ENCODE measurements at places on chromosomes 1 and 21.

- no peak for DNase-seq
Measured at GRCh38 chr1:226066415-226067078, 4.0 kb downstream of the H3-3A start.

GRCh38 chr1:112673592-112674439 lies 643 bp upstream of the MOV10 start:
- DNase-seq = peak; percentile 58

DNA sequence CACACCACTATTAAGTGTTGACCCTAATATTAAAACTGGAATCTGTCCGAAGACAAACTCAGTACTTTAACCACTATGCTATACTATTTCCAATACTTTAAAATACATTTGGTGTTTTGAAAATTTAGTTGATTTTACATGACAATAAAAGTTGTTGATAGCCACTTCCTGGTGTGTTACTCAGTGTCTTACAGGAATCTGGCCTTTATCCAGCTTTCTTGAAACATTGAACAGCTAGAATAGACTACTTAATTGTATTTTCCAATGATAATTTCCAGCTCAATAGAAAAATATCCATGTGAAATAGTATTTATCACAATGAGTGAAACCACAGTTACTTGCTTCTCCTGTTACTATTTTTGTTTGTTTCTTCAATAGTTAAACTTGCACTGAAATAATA lies 369.6 kb upstream of the ADGRL4 start:
- peak; percentile 40 for DNase-seq

GRCh38 chr1:21302747-21303715 lies 12.8 kb upstream of the ECE1 start:
- peak; percentile 56 for DNase-seq

GRCh38 chr1:188372821-188373220 lies 1544.1 kb downstream of the PLA2G4A start:
- peak; percentile 2 for DNase-seq

DNA sequence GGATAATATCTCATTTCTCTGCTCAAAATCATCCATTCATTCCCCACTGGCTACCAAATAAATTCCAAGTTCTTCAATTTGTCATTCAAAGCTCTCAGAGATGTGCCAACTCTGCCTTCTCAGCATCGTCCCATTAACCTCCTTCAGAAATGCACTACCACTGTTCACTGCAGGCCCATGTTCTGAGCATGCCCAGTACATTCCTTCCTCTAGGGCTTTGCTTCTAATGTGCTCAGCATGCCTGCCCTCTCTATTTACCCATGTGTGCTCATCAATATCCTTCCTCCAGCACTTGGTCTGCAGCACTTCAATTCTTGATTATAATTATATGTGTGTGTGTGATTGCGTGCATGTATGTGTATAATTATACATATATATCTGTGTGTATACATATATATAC lies 36.1 kb upstream of the RGS8 start:
- DNase-seq = peak; percentile 20

GRCh38 chr1:15411593-15412137 lies 2.0 kb downstream of the EFHD2 start:
- peak; percentile 32 for DNase-seq

DNA sequence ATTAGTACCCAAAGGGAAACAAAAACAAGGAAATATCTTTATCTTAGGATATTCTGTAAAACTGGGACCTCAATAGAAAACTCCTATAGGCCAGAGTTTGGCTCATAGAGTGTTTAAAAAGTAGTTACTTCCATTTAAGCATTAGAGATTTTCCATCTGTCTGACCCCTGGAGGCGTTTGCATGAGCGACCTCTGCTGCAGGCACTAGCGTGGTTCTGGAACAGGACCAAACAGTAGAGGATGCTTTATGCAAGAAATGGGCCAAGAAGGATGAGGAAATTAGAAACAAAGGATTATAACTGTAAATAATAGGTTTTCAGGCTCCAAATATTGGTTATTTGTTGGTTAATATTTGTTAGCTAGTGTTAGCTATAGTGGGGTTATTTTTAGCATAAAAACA lies 5.7 kb downstream of the ZBTB40 start:
- no peak for DNase-seq

- DNase-seq = no peak
Measured at GRCh38 chr1:197908716-197909220, 6.3 kb downstream of the C1orf53 start.

GRCh38 chr21:35520302-35520701 lies 471.2 kb upstream of the RUNX1 start:
- DNase-seq = no peak

DNA sequence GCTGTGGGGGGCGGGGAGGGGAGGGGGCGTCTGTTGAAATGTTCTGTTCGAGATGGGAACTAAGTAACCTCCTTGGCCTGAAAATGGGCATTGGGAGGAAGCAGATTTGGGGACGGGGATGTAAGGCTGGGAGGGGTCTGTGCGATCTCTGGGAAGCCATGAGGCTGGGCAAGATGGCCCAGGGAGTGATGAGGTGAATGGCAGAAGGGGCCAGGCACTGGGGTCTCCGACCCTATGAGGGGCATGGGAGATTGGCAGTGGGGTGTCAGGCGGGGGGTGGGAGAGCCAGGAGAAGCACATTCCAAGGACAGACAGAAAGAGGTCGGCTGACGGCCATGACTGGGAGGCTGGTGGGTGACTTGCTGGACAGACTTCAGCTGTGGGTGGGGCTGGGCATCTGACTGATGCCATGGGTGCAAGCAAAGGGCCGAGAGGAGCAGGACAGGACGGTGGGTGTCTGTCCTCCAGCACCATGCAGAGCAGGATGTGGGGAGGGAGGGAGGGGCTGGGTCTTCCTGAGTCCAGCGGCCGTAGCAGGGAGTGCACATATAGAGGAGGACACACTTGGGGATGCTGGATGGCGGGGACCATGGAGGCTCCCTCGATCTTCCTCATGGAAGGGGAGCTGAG lies 30.0 kb upstream of the COL18A1 start:
- DNase-seq = no peak

DNA sequence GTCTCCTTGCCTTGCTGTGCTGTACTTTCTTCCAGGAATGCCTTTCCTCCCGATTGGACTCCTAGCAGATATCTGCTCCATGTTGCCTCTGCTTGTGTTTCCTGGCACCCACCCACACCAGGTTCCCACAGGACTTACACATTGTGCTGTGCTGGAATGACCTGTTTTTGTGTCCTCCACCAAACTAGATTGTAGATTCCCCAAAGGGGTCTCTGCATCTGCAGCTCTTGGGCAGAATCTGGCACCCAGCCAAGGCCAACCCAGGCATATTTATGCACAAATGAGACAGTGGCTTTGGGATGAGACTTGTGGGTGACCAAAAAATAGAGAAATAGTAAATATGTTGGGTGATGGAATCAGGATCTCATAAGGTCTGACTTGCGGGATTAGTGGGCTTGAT lies 278.2 kb downstream of the RRAGC start:
- no peak for DNase-seq

- peak; percentile 5 for DNase-seq
Measured at GRCh38 chr21:29939104-29939923, 482 bp downstream of the GRIK1 start.

- no peak for DNase-seq
Measured at GRCh38 chr1:55381491-55381890, 166.3 kb upstream of the USP24 start.

GRCh38 chr1:85569737-85570404 lies 10.7 kb upstream of the CCN1 start:
- DNase-seq = no peak

DNA sequence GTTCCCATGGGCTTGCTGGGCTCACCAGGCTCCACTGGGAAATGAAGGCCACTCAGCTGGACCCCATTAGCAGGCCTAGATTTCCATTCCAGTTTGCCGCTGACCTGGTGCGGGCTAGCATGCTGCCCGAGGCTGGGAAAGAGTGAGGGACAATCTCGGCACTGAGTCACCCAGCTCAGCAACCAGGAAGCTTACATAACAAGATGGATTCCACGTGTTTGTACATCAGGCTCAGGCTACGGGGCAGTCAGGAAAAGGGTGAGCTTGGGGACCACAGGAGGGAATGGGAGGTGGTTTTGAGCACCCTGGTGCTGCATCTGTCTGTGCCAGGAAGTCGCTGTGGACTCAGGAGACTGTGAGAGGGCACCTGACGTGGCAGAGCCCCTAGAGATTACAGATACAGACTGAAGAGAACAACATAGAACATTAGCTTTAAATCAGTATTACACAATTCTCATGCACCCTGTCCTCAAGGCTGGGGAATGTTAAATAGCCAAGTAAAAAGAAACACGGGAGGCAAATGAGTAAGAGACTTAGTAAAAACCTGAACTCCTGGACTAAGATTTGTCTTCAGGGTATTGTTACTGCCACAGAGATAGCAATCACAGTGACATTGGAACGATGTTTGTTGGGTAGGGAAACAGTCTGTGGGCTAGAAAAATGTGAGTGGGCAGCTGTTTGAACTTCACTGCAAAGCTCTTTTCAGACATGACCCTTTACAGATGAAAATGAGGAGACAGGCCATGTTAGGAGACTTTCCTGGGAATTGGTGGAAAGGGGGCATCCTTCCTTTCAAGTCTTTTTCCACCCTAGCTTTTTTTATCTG lies 51.1 kb downstream of the GLUL start:
- no peak for DNase-seq

- DNase-seq = peak; percentile 86
Measured at GRCh38 chr1:41670217-41670957, 185.9 kb upstream of the EDN2 start.

DNA sequence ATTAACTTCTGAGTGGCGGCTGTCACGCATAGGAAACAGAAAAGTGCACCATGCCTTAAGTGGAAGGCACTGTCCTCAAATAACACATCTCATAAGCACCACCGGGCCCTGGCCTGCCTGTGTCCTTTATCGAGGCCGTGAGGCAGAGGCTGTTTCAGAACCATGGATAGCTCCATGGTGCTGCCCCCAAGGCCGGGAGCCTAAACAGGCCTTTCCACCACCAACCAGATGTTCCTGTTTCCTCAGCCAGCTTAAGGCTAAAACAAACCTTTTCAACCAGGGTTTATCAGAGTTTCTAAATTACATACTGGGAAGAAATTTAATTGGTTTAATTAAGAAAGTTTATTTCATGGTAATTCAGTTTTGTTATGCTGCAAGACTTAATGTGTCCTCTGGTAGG lies 114.4 kb downstream of the DMRTA2 start:
- DNase-seq = peak; percentile 59

DNA sequence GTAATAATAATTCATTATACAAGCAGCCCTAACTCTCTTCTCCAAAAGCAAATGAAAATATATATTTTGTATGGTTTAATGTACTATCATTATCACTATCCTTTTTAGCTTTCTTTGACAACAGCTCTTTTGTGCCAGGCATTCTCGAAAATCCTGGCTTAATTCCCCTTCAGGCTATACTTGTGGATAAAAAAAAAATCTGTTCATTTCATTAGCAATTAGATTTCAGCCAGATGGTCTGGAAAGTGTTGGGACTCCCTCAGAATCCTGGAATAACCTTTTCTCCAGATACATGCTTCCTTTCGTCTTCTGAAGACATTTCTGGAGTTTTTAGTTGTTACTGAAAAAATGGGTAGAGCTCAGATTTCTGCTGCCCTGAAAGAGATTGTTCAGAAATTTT lies 83.4 kb upstream of the PLPPR4 start:
- DNase-seq = no peak

GRCh38 chr1:221440658-221441057 lies 301.2 kb downstream of the DUSP10 start:
- DNase-seq = peak; percentile 31

DNA sequence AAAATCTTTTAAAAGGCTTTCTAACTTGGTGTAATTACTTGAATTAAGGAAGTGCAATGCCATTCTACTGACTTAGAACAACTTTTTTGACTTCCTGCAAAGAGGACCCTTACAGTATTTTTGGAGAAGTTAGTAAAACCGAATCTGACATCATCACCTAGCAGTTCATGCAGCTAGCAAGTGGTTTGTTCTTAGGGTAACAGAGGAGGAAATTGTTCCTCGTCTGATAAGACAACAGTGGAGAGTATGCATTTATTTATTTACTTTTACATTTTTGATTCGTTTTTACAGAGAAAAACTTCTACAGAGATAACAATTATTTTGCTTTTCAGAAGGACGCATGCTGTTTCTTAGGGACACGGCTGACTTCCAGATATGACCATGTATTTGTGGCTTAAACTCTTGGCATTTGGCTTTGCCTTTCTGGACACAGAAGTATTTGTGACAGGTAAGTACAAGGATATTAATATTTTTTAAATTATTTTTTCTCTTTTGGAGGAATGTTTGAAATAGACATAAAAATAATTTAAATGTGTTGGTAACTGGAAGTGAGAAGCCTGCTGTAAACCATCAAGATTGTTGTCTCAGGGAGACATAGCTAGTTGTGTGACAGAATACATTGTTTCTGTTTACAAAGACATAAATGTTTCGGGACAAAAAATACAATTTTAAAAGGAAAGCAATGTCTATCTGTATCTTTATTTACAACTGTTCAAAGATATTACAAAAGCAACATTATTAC lies at the start of gene PTPRC:
Gene PTPRC (plus strand): TSS at position 147 of the 742 bp plus-strand sequence. CDS start 229 bp downstream, at position 376.
- no peak for DNase-seq

- DNase-seq = peak; percentile 70
Measured at GRCh38 chr1:31038360-31038759, 27.2 kb downstream of the PUM1 start.

- peak; percentile 44 for DNase-seq
Measured at GRCh38 chr1:11138952-11139351, 39.3 kb upstream of the EXOSC10 start.

DNA sequence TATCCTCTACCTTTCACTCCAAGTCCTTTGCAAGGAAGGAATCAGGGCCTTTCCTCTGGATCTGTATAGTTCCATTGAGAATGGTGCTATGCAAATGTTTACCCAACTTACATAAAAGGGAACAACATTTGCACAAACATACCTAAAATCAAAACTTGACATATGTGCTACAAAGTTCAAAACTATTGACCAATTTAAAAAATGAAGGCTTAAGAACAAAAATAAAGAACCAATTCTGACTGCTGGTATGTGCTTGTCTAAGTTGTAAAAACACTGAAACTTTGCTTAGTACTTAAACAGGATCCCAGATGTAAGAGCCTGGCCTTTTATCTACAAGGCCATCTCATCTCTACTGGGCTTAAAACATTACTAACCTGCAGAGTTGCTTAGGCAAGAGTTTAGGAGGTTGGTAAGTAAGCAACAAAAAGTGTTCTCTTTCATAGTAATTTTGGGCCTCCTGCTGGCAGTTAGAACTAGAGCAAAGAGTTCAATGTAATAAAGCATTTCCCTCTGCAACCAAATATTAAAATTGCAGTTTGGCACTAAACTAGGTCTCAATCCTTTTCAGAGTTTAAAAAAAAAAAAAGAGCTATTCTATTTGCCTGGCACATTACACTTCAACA lies 2.0 kb downstream of the SCMH1 start:
- peak; percentile 56 for DNase-seq

GRCh38 chr1:187794561-187794960 lies 965.8 kb downstream of the PLA2G4A start:
- DNase-seq = no peak

DNA sequence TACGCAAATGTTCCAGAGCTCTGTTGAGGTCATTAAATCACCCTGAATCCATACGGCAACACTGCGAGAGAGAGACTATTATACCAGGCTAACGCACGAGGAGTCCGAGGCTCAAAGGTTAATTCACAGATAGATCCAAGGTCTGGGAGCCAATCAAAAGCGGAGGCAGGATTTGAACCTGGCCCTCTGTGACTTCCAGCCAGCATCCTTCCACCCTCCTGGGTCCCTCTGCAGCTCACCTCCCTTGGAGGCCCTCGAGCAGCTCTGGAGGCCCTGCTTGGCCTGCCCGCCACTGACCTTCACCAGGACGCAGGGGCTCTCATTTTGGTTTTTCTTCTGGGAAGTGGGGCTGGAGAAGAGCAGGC lies 42.1 kb downstream of the KIAA1614 start:
- no peak for DNase-seq

Data from epithelial cell of esophagus (primary cell).